ENCODE measurements at places on chromosomes 2 and 18. TPM values are rescaled to one million over a fixed set of nuclear protein-coding genes. Genes with fewer than 3 reads are reported as not detected.
A peak's percentile ranks its signal among the peaks of the same experiment; 100 is the strongest.

Gene GALNT14
- total RNA-seq, result 0.72 TPM

Gene RAMP1
- 3.1 TPM for total RNA-seq

Gene GPR75
- total RNA-seq, result 2.4 TPM

Gene UGT1A9
- not detected for total RNA-seq

Gene TMEFF2
- total RNA-seq, result 4.7 TPM

Gene GPBAR1
- not detected for total RNA-seq

Gene KCNF1
- total RNA-seq, result not detected

Gene DOK1
- 11.4 TPM for total RNA-seq

Gene ATRAID
- 216 TPM for total RNA-seq

Gene POTEE
- total RNA-seq, result not detected

Gene DCDC2C
- not detected for total RNA-seq

DNA sequence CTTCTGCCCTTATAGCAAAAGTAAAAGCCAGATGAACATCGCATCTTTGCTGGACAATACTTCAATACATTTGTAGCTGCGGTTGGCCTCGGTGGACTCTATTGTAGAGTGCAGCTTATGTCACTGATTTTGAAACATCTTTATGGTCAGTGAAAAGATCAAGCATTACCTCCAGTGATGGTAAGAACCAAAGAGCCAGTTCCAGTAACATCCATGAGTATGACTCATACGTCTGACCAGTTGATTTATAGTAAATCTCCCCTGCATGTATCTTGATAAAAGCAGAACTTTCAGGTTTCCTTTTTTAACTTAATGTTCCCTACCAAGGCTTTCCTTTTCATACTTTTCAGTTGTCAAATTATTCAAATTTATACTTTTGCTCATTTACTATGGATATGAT, 119.2 kb upstream of the HNRNPA3 start:
- no peak for DNase-seq

DNA sequence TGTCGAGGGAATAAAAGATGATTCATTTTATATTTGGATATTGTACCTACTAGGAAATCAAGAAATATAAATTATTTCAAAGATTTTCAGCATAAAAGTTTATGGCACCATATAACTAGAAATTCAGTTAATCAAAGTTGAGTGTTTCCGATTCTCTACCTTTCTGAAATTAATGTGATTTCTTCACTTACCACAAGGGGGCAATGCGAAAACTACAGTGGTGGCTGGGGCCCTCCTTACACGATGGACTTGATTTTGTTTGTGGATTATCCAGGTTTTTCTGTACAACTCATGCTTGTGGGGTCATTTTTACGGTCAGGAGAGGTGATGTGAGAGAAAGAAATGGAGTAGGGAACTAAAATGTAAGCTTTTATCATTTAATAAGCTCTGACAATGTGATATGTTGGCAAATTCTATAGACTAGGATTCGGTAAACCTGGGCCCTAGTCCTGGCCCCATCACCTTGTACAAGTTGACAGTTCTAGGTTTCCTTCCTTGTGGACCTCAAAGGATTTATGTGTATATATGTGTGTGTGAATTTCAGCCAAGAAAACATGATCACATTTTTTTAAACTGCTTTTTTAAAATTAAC, 47.6 kb downstream of the G6PC2 start:
- DNase-seq, result peak; percentile 11

GRCh38 chr18:36350251-36350651, 52.7 kb downstream of the FHOD3 start:
- no peak for DNase-seq

- DNase-seq, result no peak
Observed at GRCh38 chr18:13756261-13756660, 29.8 kb downstream of the RNMT start.

GRCh38 chr2:234401426-234401825, 95.5 kb downstream of the ARL4C start:
- no peak for DNase-seq

- peak; percentile 43 for DNase-seq
Observed at GRCh38 chr18:8776013-8776943, 70.9 kb downstream of the MTCL1 start.

- DNase-seq, result no peak
Observed at GRCh38 chr2:189362283-189362682, 79.0 kb upstream of the WDR75 start.

GRCh38 chr2:41460661-41461060, 587.2 kb upstream of the PKDCC start:
- no peak for DNase-seq

DNA sequence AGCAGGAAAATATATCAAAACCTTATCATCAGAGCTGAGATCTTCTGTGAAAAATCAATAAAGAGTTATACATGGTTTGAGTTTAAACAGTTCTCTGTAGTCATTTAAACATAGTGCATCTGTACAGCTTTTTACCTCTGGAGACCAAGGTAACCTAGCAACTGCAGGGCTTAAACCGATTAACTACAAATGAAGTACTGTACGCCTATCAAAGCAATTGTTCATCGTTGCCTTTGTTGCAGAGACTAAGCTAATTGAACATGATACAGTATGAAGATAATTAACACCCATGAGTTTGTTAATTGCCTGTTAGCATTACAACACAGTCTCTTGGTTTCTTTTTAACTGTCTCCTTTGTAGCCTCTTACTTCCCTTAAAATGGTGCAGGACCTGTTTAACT, 147.9 kb downstream of the LNPK start:
- no peak for DNase-seq

- DNase-seq, result peak; percentile 56
Observed at GRCh38 chr2:55056024-55056521, 5.8 kb upstream of the RTN4 start.

DNA sequence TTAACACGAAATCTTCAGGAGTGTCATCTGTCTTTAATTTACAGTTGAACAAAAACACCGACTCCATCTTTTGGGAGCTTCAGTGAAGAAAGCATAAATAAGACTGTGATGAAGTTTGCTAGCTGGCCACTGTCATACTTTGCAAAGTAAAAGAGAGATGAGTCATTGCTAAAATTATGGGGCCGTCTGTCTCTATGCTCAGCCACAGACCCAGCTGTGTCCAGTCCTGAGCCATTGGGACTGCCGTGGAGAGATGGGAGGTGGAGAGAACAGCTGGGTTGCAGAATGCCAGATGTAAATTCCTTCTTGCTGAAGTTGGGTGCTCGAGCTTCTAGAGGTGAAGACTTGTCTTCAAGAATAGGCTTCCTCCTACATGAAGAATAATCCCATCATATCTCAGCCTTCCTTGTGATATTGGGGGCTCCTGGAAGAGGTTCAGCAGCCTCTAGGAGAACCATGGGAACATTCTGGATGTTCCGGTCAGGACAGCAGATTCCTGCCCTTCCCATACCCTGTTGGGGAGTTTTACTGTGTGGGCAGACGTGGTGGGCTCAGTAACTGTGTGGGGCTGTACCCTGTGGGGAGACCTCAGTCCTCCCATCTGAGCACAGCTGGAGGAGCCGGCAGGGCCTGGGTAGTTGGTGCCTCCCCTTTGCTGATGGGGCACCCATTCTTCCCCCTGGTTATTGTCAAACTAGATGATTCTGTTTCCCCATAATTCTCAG, 71.1 kb downstream of the LDLRAD4 start:
- DNase-seq, result no peak

- peak; percentile 45 for DNase-seq
Observed at GRCh38 chr2:159942146-159942545, 120.3 kb downstream of the PLA2R1 start.

GRCh38 chr2:196208915-196209314, 37.5 kb upstream of the STK17B start:
- DNase-seq, result no peak

GRCh38 chr2:82023710-82024109, 1719.2 kb upstream of the LRRTM1 start:
- no peak for DNase-seq

DNA sequence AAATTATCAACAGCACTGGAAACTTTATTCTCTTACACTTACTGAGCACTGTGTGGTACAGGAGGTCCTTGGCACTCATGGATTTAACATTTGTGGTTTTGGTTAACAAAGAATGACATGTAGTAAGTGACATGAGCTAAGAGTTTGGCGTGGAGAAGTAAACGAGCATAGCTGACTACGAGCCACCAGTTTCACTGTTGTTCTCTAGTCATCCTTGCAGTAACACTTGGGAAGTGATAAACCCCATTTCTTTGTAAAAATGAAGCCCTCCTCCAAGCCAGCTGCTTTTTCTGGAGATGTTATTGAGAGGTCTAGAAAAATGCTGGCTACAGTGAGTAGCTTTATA, 32.7 kb downstream of the QPCT start:
- DNase-seq, result peak; percentile 65

DNA sequence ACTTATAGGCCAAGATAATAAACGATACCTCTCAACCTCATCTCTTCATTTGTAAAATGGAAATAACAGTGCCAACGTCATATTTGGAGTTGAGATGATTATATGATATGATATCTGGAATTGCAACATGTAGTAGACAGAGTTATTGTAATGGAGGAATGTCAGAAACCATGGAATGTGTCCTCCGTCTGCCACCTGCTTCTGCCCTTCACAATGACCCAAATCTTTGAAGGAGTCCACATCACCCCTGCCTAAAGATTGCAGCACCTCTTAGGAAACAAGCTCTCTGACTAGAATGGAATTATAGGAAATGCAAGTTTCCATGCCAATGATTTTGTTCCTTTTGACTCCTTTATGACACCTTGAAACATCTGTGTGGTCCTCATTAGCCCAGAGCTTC, 14.9 kb downstream of the NR4A2 start:
- no peak for DNase-seq

- no peak for DNase-seq
Observed at GRCh38 chr2:16174693-16175045, 234.3 kb downstream of the MYCN start.

DNA sequence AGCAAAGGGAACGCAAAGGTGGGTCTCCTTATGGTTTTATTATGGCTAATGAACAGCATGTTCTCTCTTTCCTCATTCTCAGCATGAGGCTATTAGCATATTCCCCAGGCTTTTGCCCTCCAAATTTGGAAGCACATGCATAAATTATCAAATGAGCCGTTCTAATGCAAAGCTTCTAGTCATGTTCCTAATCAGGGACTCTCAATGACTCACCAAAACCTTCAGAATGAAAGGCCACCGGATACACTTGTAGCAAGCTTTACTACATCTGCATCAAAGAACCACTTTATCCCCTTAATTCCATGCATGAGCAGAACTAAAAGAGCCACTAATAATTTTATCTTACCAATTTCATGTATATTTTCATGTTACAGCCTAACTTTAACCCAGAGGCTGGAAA, 310.5 kb downstream of the LRATD1 start:
- no peak for DNase-seq

GRCh38 chr2:46689993-46690392, 210.6 kb downstream of the TMEM247 start:
- peak; percentile 92 for DNase-seq

GRCh38 chr2:171550613-171551012, 28.3 kb downstream of the CYBRD1 start:
- DNase-seq, result peak; percentile 52

DNA sequence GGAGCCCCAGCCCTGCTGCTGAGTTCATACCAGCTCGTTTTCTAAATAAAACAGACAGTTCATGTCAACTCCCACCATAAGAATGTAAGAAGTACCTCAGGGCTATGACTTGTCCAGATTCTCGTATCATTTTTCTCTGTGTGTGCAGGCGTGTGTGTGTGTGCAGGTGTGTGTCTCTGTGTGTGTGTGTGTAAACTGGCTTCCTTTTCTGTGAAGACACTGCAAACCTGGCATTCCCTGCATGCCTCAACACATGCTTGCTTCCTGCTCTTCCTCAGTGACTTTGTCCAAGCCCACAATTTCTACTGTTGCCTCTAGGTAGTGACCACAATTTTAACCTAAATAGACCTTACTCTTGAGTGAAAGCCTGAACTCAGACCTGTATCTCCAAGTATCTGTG, 879.0 kb downstream of the SLC4A3 start:
- no peak for DNase-seq

- DNase-seq, result peak; percentile 51
Observed at GRCh38 chr2:217075268-217076057, 215.6 kb upstream of the TNP1 start.

GRCh38 chr2:178345951-178346350, 105.0 kb downstream of the PRKRA start:
- DNase-seq, result peak; percentile 4

- no peak for DNase-seq
Observed at GRCh38 chr18:76357585-76358260, 137.3 kb downstream of the ZNF516 start.

DNA sequence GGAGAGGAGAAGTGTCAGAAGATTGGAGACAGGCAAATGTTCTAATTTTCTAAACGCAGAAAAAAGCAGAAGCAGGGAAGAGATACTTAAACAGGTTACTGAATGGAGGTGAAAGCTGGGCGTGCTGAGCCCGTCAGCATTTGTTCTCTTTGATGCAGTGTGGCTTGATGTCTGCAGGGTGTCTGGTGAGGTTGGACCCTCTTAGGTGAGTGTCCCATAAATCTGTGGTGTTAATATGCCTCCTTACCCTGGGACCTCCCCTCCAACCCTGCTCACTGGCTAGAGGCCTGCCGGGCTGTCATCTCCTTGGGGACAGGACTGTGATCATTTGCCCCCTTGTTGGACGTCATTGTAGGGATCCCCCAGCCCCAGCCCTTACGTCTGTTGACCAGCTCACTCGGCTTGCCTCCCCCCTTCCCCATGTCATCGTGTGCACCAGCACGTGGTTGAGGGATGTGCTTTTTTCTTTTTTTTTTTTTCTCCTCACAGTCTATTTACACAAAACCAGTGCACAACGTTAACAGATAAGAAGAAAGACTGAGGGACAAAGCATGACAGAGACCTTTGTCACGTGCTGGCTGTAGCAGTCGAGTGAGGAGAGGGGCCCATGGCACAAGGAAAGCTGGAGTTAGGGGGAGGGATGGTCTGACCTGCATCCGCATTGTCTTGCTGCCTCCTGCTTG, 56.4 kb downstream of the NCK2 start:
- no peak for DNase-seq

DNA sequence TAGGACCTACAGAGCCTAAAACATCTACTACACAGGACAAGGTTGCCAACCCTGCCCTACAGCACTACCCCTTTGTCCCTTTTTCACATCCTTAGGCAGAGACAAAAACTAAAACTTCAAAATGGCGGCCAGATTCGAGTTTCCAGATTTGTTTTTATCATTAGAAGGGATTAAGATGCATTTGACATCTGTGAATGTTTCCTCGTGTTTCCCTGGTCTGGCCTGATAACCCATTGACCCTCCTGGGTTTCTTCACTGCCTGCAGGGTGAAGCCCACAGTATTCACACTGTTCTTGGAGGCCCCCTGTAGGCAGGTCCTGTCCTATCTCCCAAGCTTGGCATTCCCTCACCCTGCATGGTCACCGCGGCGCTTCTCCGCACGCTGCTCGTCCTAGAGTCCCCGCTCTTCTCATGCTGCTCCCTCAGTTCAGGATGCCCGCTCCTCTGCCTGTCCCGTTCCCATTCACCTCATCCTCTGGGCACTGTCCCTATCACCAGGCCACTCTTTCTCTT, 67.6 kb downstream of the TPGS2 start:
- DNase-seq, result no peak

DNA sequence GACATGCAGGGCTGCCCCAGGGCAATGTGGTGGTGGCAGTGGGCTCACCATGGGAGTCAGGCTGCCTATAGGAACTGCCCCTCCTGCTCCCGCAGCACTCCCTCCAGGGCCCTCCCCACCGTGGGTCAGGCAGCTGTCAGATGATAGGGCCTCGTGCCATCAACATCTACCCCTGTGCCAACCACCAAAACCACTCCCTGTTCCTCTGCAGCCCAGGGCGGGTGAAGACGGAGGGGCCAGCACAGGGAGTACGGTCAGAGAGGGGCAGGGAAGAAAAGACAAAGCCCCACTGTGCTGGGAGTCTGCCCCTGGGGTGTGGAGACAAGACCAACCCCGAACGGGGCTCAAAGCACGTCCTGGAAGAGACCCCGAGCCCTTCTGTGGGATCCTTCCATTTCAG, 97.4 kb downstream of the TNS1 start:
- no peak for DNase-seq
